Stimulated activated CD4-positive, alpha-beta T cell treated with anti-CD3 and anti-CD28 coated beads, Interleukin-2, amount 100 ng/mL, for 48 hours (primary cell): ENCODE measurements at places on chromosomes 7 and 10.

DNA sequence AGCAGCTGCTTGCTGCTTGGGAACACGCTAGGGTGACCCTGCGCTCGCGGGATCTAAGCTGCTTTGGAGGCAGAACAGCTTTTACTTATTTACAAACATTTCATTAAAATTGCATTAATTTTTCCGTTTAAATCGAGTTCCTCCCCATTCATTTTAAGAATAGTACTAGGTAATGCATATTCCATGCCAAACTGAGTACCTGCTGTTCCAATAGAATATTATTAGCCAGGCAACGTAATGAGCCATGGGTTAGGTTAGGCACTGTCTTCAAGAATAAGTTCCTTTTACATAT lies 860 bp downstream of the EXOC6 start:
- no peak for DNase-seq

- no peak for DNase-seq
Observed at GRCh38 chr10:50421026-50421719, 169.9 kb upstream of the ASAH2 start.

- DNase-seq: no peak
Observed at GRCh38 chr10:79165070-79165778, 96.5 kb downstream of the ZMIZ1 start.

GRCh38 chr7:34104992-34105391 lies 199.7 kb downstream of the BMPER start:
- no peak for DNase-seq
